Femur (tissue), 1 donor: ENCODE measurements at places on chromosomes 5 and 9.

- DNase-seq = no peak
Observed at GRCh38 chr9:123425261-123425821, 69.3 kb downstream of the CRB2 start.

GRCh38 chr5:153223376-153223775 is 267.1 kb upstream of the GRIA1 start:
- no peak for DNase-seq

GRCh38 chr9:122261469-122261881 is 3.2 kb downstream of the RBM18 start:
- peak; percentile 44 for DNase-seq

GRCh38 chr9:116333254-116333653 is 179.7 kb downstream of the PAPPA start:
- no peak for DNase-seq

- DNase-seq = peak; percentile 54
Observed at GRCh38 chr5:170497311-170498038, 6.3 kb upstream of the KCNIP1 start.
